ENCODE measurements at places on chromosomes 6 and 20.
A peak's percentile ranks its signal among the peaks of the same experiment; 100 is the strongest.

GRCh38 chr6:12598919-12599318 lies 117.6 kb upstream of the PHACTR1 start:
- DNase-seq = no peak

GRCh38 chr6:117417851-117418250 lies 7.9 kb downstream of the ROS1 start:
- no peak for DNase-seq

GRCh38 chr20:51446230-51446629 lies 96.3 kb downstream of the NFATC2 start:
- no peak for DNase-seq

GRCh38 chr20:48523191-48523995 lies 304.4 kb downstream of the PREX1 start:
- no peak for DNase-seq

DNA sequence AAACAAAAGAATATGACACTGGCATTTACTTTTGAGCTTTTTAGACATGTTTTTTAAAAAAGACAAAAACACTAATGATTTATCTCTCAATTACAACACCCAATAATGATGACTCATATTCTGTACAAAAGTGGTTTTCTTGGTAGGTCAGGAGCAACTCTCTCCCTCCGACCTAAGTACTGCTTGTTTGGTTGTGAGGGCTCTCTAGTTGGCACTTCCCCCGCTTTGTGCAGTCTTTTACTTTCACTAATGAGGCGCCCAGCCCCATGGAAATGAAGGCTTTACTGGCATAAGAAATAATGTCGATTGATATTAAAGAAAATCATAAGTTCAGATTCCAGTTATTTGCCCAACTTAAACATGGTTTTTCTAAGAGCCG lies 1.3 kb downstream of the KPNA5 start:
- DNase-seq = peak; percentile 83

DNA sequence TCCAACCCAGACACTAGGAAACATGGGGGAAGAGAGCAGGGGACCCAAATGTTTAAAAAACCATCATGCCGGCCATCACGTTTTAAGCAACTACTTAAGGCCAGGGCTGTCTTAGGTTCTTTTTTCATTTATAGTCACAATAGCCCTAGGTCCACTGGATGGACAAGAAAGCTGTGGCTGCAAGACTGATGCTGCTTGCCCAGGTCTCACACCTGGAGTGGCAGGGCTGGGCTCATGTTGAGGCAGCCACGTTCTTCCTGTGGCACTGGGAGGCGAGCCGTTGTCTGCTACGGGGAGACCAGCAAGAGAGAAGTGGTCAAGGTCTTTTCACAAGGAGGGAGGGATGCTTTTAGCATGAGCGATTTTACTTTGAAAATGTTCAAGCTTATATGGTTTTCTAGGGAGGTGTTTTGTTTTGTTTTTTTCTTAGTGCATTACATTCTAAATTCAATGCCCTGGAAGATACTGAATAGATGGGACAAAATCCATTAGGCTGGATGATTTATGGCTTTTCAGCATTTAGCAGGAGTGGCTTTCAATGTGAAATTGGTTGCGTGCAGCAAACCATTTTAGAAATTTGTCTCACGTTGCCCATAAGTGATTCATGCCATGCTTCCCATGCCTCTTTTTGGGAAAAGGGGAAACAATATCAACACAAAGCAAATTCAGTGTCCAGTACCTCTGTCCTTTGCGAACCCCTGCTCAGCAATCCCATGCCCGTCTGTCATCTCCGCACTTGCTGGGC lies 106.6 kb upstream of the SNX9 start:
- no peak for DNase-seq

DNA sequence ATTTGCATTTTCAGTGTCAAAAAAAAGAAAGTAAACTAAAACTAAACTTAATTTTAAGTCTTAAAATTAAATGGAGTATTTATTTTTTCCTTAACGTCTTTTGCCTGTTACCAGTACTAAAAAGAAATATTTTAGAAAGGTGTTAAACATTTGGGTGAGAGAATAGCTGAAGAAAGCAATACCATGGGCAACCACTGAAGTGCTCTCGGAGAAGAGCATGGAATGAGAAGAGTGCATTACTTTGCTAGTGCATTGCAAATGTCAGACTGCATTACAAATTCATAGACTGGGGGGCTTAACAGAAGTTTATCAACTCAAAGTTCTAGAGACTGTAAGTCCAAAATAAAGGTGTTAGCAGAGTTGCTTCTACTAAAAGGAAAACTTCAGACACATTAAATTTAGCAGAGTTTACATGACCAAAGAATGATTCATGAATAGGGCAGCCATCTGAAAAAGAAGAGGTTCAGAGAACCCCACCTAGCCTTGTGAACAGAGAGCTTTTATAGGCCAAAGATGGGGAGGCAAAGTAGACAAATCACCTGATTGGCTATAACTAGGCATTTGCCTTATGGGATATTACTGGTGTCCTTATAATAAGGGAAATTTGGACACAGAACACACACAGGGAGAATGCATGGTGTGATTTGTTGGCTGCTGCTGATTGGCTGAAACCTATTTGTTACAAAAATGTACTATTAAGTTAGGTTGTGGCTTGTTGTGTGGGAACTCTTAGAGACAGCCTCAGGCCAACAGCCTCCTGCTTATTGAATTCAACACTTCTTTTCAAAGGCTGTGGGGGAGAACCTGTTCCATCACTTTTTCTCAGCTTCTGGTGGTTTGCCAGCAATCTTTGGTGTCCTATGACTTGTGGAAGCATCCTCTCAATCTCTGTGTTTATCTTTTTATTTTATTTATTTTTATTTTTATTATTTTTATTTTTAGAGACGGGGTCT lies 106.7 kb upstream of the RREB1 start:
- DNase-seq = no peak

- no peak for DNase-seq
Observed at GRCh38 chr6:167137081-167137480, 14.2 kb downstream of the CCR6 start.

DNA sequence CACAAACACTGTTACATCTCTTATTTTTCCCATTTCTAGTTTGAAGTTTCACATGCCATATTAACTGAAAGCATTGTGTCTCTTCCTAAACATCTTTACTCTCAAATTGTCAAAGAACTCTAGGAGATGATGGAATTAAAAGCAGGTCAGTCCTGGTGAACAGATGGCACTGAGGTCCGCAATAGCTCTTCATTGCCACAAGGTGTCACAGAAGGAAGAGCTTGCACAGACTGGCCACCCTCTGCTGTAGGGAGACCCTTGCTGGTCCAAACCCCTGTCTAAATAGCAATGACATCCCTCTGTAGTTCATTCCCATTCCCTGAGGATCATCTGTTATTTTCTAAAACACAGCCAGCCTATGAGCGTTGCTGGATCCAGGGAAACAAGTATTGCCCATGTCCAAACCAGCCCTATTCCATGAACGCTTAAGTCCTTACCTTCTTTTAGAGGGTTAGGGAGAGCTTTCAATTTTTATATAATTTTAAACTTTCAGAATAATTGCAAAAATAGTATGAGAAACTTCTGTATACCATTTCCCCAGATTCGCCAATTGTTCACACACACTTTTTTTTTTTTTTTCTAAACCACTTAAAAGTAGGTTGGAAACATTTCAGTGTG lies 10.1 kb upstream of the HDAC2 start:
- DNase-seq = no peak

DNA sequence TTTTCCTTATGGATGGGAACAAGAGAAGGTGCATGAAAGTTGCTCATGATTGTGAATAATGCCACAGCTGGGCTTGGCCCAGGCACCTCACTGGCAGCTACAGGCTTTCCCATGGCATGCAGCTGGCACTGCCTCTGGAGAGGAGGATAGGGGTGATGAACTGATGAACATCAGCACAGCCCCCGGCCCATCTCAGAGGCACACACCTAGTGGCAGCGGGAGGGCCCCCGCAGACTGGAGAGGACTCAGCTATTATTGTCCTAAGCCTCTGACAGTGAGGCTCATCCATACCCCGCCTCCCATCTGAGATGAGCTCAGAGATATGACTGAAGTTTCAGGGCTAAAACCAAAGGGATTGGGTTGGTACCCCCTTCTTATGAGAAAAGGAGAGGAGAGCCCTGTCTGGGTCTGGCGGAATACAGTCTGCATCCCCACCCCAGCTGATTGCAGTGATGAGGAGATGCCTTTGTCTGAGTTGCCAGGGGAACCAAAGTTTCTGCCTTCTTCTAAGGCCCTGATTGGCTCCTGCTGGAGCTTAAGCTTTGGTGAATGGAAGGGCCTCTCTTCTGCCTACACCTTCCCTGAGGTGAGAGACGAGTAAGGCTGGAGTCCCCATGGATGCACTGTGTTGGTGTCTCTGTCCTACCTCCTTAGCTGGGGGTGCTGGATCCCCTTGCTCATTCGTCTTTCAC lies 27.6 kb upstream of the EPB41L1 start:
- no peak for DNase-seq

- DNase-seq = no peak
Observed at GRCh38 chr20:54772893-54773642, 297.7 kb downstream of the DOK5 start.

DNA sequence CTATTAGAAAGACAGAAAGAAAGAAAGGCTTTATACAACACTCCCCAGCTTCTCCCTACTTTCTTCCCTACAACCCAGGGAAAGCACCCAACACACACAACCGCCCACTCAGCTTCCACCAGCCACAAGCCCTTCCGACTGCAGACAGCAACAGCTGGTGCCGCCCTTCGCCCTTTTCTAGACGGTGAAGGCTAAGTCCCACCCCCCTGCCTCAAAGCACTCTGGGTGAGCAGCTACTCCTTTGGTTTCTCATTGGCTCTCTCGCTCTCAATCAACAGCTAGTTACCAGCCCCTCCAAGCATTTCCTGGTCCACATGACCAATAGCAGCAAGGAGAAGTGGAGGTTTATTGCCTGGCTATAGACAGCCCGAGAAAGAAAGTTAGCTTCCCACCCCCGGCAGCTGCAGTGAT lies 230.1 kb upstream of the MOCS1 start:
- DNase-seq = no peak

DNA sequence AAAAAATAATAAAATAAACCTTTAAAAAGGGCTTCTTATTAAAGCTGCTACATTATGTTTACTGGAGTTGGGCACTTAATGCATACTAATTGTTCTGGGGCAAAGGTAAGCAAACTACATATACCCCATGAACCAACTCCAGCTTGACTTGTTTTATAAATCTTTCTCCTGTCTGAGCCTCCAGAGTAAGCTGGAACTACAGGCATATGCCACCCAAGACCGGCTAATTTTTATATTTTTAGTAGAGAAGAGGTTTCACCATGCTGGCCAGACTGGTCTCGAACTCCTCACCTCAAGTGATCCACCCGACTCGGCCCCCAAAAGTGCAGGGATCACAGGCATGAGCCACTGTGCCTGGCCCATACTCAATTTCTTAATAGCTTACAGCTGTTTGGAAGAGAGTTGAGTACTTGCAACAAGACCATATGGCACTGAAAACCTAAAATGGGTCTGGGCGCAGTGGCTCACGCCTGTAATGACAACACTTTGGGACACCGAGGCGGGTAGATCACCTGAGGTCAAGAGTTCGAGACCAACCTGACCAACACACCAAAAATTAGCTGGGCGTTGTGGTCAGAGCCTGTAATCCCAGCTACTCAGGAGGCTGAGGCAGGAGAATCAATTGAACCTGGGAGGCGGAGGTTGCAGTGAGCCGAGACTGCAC lies 19.9 kb downstream of the ROMO1 start:
- DNase-seq = no peak

DNA sequence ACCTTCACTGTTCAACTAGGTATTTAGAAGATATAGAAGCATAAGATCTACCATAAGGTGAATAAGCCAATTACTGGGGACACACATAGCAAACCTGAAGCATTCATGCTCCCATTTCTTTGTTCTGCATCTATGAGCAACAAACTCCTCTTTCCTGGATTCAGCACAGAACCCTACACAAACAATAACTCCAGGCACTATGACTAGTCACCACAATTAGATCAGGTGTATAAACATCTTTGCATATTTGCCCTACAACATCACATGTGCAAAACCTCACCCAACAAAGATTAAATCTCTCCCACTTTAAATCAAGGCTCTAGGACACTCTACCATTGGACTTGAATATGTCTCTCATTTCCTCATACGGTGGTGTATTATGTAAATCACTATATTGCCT lies 652.3 kb downstream of the EPHA7 start:
- no peak for DNase-seq

DNA sequence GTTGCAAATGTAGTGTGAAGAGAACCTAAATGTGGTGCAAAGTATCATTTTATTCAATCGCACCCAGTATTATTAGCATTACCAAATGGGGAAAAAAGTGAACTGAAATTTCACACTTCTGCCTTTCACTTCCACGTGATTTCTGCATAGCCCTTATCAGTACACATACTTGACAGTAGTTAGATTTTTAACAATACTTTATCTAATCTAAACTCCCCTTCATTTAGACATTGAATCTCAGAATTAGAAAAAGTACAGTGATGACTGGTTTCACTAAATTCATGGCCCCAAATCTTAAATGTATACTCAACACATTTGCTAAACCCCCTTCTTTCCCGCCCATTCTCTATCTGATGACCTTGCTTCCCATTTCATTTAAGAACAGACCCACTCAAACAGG lies 14.3 kb downstream of the STX7 start:
- no peak for DNase-seq

DNA sequence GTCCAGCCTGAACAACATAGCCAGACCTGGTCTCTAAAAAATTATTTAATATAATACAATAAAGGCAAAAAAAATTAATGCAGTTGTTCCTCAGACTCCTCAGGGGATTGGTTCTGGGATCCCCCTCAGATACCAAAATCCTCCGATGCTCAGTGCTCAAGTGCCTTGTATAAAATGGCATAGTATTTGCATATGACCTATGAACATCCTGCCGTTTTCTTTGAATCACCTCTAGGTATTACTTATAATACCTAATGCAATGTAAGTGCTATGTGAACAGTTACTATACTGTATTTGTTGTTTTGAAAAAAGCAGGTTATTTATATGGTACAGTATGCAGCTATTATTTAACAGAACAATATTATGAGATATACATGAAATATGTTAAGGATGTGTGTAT lies 43.3 kb downstream of the RNGTT start:
- DNase-seq = no peak
